Kidney glomerular epithelial cell (primary cell): ENCODE measurements at places on chromosomes 2 and 18.

DNA sequence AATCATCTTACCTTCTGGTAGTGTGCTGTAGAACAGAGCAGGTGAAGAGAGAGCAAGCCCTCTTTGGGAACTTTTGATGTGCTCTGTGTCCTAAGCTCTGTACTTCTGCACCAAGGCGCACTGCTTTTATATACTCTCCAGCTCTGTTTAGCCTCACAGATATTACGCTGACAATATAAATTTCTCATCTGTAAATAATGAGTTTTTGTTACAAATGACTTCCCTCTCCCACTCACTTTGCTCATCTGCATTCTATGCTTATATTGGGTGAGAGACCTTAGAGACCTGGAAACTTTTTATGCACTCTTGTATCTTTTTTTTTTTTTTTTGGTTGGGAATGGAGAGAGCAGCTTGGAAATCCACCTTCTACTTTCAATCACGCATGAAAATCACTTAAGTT lies at the start of gene GCG:
GCG (minus strand) TSS at position 101 of the 400 bp plus-strand sequence. CDS start 3,069 bp downstream, outside the sequence.
- DNase-seq, result no peak

GRCh38 chr2:226631671-226632070 lies 167.9 kb downstream of the IRS1 start:
- no peak for DNase-seq

GRCh38 chr2:217790195-217790594 lies 212.6 kb downstream of the TNS1 start:
- DNase-seq, result no peak

- no peak for DNase-seq
Measured at GRCh38 chr2:128520791-128521190, 202.1 kb upstream of the HS6ST1 start.

- DNase-seq, result no peak
Measured at GRCh38 chr2:126669772-126670171, 13.8 kb downstream of the GYPC start.
